ENCODE measurements at places on chromosomes 4 and X.
A peak's percentile ranks its signal among the peaks of the same experiment; 100 is the strongest.

DNA sequence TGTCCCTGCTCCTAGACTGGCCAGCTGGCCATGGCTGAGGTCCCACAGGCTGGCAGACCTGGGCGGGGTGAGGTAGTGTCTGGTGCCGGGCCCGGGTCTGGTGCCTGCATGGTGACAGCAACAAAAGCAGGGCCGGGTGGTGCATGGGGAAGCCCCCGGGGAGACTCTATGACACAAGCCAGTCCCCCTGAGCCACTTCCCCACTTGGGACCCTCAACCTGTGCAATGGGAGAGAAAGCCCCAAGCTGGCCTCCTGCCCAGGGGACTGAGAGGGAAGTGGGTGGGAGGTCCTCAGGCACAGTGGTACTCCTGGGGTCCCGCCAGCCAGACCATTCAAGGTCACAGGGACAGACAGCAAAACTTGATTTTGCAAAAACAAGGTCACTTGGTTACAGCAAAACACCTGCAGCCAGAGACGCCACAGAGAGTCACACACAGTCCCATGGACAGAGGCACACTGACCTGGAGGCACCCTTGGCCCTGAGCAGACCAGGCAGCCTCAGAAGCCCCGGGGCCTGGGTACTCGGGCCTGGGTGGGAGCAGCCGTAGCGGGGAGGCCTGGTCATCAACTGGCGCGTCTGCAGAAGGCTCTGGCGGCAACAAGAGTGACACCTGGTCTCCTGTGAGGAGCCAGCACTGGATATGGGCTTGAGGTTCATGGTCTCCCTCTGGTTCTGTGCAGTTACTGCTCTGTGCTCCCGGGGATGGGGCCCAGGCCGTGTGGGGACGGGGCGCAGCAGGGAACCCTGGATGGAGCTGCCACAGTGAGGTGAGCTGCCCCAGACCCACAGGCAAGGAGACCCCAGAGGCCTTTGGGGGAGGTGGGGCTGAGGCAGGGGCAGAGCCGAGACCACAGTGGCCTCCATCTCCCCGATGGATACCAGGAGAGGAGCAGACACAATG is 60.6 kb downstream of the HTRA3 start:
- H3K36me3 ChIP-seq, result no peaks in the 10 kb centered on the region
- no peak for DNase-seq
- H3K27me3 ChIP-seq, result no peaks in the 10 kb centered on the region
- no peak overlapping the region for H3K27ac ChIP-seq
- no peak overlapping the region for H3K4me3 ChIP-seq

DNA sequence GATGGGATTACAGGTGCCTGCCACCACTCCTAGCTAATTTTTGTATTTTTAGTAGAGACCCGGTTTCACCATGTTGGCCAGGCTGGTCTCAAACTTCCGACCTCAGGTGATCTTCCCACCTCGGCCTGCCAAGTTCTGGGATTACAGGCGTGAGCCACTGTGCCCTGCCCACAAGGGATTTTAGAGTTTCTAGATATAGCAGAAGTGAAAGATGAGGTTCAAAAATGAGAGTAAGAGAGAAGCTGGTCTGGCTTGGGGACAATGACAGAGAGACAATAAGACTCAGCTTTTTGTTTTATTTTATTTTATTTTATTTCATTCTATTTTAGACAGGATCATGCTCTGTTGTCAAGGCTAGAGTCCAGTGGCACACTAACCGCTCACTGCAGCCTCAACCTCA is 30.6 kb downstream of the TRIM61 start:
- no peak overlapping the region for H3K27ac ChIP-seq
- H3K36me3 ChIP-seq, result no peaks in the 10 kb centered on the region
- no peak for DNase-seq
- peaks cover 3% of the 10 kb centered on the region for H3K27me3 ChIP-seq

DNA sequence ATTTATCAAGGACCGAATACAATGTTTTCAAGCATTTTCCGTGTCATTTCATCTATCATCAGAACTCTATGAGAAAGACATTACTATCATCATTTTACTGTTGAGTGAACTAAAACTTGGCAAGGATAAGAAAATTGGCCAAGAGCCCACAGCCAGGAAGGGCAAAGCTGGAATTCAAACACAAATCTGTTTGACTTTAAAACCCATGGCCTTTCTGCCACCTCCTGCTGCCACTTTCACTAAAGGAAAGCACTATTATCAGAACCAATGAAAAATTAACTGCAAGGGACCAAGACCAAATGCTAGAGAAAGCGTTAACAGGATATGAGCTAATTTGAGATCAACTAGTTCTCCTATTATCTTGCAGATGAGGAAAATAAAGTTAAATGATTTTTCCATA is 2759.2 kb downstream of the ARAP2 start:
- H3K4me1 ChIP-seq, result no peaks in the 10 kb centered on the region
- no peak overlapping the region for H3K4me3 ChIP-seq
- no peak for DNase-seq
- H3K27ac ChIP-seq, result no peak overlapping the region
- H3K36me3 ChIP-seq, result no peaks in the 10 kb centered on the region
- no peaks in the 10 kb centered on the region for H3K27me3 ChIP-seq

GRCh38 chr4:23361453-23361852 is 528.4 kb downstream of the PPARGC1A start:
- H3K36me3 ChIP-seq, result no peaks in the 10 kb centered on the region
- no peaks in the 10 kb centered on the region for H3K27me3 ChIP-seq
- no peaks in the 10 kb centered on the region for H3K4me1 ChIP-seq
- no peak for DNase-seq
- H3K27ac ChIP-seq, result no peak overlapping the region
- H3K4me3 ChIP-seq, result no peak overlapping the region

GRCh38 chr4:155819066-155819465 is 47.0 kb downstream of the ASIC5 start:
- H3K4me1 ChIP-seq, result no peaks in the 10 kb centered on the region
- no peaks in the 10 kb centered on the region for H3K27me3 ChIP-seq
- no peak overlapping the region for H3K4me3 ChIP-seq
- no peaks in the 10 kb centered on the region for H3K36me3 ChIP-seq
- no peak for DNase-seq

DNA sequence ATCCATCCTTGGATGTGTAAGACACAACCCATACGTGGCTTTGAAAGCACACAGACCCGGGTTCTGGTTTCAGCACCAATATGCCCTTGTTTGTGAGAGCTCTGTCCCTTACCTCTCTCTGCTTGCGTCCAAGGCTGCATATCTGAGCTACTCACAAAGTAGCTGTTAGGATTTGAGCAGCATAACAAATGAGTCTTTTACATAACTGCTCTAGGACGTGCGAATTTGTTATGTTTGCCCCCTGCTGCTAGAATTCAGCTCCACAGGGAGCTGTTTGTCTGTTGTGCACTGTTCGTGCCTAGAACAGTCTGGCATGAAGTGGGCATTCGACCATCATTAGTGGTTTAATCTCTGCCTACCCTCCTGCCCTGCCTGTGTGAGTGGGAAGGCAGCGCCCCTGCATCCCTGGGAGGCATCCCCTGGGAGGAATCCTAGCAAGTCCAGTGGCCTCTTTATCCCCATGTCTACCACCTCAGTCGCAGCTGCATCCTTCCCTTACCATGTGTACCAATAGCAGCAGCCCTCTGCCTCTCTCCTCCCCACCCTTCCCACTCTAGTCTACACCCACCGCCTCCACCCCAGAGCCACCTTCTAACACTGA is 42.1 kb downstream of the SLC2A9 start:
- H3K4me3 ChIP-seq, result no peak overlapping the region
- no peaks in the 10 kb centered on the region for H3K36me3 ChIP-seq
- H3K4me1 ChIP-seq, result no peaks in the 10 kb centered on the region

DNA sequence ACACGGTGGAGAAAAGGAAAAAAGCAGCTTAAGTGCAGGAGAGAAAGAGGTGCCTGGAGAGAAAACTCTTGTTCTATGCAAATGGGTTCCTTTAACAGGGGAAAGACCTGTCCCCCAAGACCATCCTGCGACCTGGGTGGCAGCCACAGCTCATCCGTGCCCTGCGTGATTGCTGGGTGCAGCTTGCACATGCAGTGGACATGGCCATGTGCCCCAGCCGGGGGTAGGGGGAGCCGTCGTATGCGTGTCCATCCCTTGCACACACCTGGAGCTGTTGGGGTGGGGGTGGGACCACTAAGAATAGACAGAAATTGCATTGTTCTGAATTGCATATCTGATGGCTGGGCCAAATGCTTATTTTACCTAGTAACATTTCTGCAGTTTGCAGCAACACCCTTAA is 171.9 kb downstream of the GUCY2F start:
- H3K36me3 ChIP-seq, result no peaks in the 10 kb centered on the region
- no peaks in the 10 kb centered on the region for H3K27me3 ChIP-seq
- no peak overlapping the region for H3K27ac ChIP-seq
- H3K4me1 ChIP-seq, result no peaks in the 10 kb centered on the region

- DNase-seq, result no peak
- no peaks in the 10 kb centered on the region for H3K4me1 ChIP-seq
- H3K36me3 ChIP-seq, result no peaks in the 10 kb centered on the region
- H3K27ac ChIP-seq, result no peak overlapping the region
Measured at GRCh38 chrX:41490446-41490845, 43.3 kb downstream of the NYX start.

DNA sequence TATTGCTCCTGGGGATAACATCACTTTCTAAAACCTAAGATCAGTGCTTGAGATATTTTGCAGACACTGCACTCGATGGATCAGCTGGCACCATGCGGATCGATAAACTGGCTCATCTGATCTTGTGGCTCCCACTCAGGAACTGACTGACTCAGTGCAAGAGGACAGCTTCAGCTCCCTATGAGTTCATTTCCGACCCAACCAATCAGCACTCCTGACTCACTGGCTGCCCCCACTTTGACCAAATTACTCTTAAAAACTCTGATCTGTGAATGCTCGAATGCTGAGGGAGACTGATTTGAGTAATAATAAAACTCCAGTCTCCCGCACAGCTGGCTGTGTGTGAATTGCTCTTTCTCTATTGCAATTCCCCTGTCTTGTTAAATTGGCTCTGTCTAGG is 110.1 kb downstream of the ANAPC4 start:
- no peak overlapping the region for H3K27ac ChIP-seq
- no peaks in the 10 kb centered on the region for H3K27me3 ChIP-seq
- H3K4me3 ChIP-seq, result no peak overlapping the region
- H3K36me3 ChIP-seq, result no peaks in the 10 kb centered on the region
- no peak for DNase-seq

DNA sequence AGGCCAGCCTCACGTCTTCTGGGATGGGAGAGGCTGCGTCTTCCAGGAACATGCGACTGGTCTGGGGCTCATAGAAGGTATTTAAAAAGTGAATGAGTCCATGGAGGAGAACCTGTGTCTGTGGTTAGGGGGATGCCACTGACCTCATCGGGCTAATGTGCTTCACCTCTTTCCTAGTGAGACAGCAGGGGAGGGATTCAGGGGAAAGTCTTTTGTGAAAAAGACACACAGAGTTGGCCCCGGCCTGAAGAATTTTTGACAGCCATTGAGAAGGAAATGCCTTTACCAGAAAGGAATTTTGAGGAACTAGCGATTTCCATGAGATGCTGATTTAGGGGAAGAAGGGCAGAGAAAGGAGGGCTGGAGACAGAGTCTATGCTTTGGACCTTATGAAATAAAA is 11.0 kb upstream of the C4orf50 start:
- no peaks in the 10 kb centered on the region for H3K27me3 ChIP-seq
- no peaks in the 10 kb centered on the region for H3K36me3 ChIP-seq

DNA sequence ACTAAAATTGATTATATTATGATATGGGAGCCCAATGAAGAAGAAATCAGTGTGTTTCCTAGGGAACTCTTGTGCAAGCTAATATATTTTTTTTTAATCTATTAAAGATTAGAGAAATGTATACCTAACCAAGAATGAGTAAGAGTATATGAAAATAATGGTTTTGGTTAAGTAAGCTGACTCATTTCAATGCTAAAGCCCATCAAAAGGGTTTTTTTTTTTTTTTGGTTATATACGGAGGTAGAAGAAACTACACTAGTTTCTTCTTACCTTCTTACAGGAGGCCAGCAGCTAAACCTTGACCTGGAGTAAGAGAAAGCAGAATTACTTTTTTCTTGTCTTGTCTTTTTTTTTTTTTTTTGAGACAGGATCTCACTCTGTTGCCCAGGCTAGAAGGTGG is 27.5 kb downstream of the RUFY3 start:
- H3K4me1 ChIP-seq, result no peaks in the 10 kb centered on the region
- no peak for DNase-seq
- H3K27ac ChIP-seq, result no peak overlapping the region
- no peaks in the 10 kb centered on the region for H3K36me3 ChIP-seq
- no peak overlapping the region for H3K4me3 ChIP-seq
- H3K27me3 ChIP-seq, result no peaks in the 10 kb centered on the region

- H3K27me3 ChIP-seq, result no peaks in the 10 kb centered on the region
- no peak overlapping the region for H3K4me3 ChIP-seq
- H3K4me1 ChIP-seq, result no peaks in the 10 kb centered on the region
- peak; percentile 45 for DNase-seq
- H3K27ac ChIP-seq, result no peak overlapping the region
Measured at GRCh38 chr4:24686866-24687692, 102.7 kb upstream of the DHX15 start.

GRCh38 chr4:7590189-7590588 is 155.5 kb upstream of the PSAPL1 start:
- no peak for DNase-seq
- no peak overlapping the region for H3K27ac ChIP-seq
- H3K36me3 ChIP-seq, result no peaks in the 10 kb centered on the region

DNA sequence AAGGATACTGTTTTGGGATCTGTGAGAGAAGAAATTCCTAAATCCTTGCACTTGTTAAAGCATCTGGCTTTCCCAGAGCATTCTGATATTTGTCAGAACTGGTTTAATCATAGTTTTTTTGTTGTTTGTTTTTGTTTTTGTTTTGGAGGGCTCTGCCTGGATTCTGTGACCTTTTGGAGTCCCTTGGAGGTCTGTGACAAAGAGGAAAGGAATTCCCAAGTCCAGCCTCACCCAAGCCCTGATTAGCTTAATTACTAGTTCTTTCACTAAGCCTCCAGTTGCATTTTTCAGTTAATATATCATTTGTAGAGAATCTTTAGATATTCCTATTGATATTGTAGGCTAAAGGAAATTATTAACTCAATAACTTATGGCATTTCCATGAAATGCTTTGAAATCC is 711 bp downstream of the ACE2 start:
- H3K4me3 ChIP-seq, result no peak overlapping the region
- H3K27me3 ChIP-seq, result no peaks in the 10 kb centered on the region

GRCh38 chr4:153074936-153075630 is 129.2 kb upstream of the TRIM2 start:
- H3K4me3 ChIP-seq, result no peak overlapping the region
- no peak for DNase-seq
- no peak overlapping the region for H3K27ac ChIP-seq

GRCh38 chrX:2540426-2540947 is 39.7 kb upstream of the DHRSX start:
- no peaks in the 10 kb centered on the region for H3K36me3 ChIP-seq
- DNase-seq, result peak; percentile 33
- H3K27me3 ChIP-seq, result no peaks in the 10 kb centered on the region
- no peaks in the 10 kb centered on the region for H3K4me1 ChIP-seq
- H3K27ac ChIP-seq, result no peak overlapping the region

GRCh38 chr4:28225689-28226353 is 1365.2 kb downstream of the STIM2 start:
- peaks cover 7% of the 10 kb centered on the region for H3K4me1 ChIP-seq
- no peaks in the 10 kb centered on the region for H3K27me3 ChIP-seq
- DNase-seq, result peak; percentile 11
- H3K4me3 ChIP-seq, result no peak overlapping the region
- H3K36me3 ChIP-seq, result no peaks in the 10 kb centered on the region

- no peak for DNase-seq
- H3K4me3 ChIP-seq, result no peak overlapping the region
- no peaks in the 10 kb centered on the region for H3K4me1 ChIP-seq
- H3K27ac ChIP-seq, result no peak overlapping the region
- no peaks in the 10 kb centered on the region for H3K27me3 ChIP-seq
Measured at GRCh38 chr4:42709392-42710065, 52.6 kb upstream of the ATP8A1 start.
